Fibroblast of skin of left quadriceps (primary cell): ENCODE measurements at places on chromosomes 16 and 17.

DNA sequence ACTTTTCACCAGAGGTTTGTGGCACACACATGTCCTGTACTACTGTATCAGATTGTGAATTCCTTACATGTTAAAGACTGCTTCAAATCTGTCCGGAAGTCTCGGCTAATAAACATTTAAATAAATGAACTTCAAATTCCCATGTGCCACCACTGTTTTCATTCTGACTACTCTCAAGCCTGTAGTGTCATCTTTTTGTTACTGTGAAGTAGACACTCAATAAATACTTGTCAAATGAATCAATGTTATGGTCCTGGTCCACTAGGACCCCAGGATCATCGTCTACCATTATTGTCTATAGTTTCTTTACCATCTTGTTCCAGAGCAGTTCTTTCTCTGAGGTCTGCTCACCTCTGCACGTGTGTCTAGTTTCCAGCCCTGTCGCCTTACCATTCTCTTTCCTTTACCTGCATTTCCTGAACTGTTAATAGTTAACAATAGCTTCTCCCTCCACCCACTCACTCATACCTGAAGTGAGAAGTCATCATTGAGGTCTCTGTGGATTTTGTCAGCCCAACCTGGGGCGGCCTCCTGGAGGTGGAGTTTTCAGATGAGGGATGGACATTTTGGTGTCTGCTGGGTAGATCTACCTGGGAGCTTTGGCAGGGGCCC lies 333.0 kb downstream of the SEC14L1 start:
- no peak for DNase-seq

- DNase-seq, result peak; percentile 83
These were observed 126.1 kb downstream of the SEC14L1 start for GRCh38 chr17:77266891-77267341.

- no peak for DNase-seq
These were observed 136.6 kb downstream of the COPRS start for GRCh38 chr17:31722251-31723056.

DNA sequence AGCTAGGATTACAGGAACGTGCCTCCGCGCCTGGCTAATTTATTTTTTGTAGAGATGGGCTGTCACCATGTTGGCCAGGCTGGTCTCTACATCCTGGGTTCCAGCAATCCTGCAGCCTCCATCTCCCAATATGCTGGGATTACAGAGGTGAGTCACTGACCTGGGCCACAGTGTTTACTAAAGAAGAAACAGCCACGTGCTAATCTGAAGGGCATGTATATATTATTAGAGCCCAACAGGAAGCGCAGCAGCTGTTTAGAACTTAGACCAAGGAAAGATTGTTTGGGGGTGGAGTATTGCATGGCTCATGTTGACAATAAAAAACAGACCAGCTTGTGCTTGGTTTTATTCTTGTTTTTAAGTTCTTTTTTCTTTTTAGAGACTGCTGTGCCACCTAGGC lies 60.2 kb downstream of the HAPSTR1 start:
- peak; percentile 14 for DNase-seq

DNA sequence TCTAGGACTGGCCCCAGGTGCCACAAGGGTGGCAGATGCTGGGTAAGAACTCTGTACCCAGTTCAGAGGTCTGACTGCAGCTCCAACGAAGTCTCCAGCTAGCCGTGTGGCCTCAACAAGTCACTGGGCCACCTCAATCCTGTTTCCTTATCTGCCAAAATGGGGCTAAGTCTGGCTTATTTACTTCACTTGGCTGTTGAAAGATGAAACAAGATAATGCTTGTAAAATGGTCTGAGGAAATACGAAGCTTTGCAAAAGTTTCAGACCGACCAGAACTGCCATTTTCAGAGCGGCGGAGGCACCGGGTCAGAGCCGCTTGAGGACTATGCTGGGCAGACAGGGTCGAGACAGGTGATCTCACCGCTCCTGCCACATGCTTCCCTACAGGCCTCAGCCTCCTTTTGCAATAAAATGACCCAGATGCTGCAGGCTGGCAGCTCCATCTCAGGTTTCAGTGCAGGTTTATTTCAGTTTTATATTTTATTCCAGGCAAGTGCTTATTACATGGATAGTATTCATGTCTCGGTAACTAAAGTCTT lies 17.2 kb downstream of the MNT start:
- no peak for DNase-seq

DNA sequence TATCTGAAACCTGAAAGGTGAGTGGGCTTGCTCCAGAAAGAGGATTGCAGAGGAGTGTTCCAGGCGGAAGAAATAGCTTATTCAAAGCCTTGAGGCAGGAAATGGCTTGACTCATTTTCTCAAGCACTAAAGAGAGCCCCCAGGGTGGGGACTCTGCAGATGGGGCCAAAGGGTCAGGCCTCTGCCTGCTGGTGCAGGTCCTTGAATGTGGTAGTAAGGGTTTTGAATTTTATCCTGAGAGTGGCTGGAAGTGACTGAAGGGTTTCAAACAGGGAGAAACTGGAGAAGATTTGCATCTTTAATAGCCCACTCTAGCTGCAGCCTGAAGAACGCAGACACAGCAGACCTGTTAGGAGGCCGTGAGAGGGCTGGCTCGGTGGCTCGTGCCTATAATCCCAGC lies 144.4 kb downstream of the CCT6B start:
- DNase-seq, result no peak

DNA sequence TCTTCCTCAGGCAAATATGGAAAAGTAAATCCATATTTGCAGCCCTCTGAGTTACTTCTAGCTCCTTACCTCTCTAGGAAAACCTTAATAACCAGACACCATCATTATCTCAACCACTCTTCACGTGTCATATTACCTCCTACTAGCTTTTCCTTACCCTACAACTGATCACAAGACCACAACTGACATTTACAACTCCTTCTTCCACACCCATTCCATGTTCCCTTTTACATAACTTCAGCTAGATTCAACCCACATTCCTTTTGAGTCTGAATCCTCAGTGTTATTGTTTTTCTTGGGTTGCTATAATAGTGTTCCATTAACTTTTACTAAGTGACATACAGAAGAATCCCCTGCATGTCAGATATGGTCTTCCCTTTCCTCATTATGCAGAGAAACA lies 4.7 kb upstream of the OR1E2 start:
- no peak for DNase-seq

GRCh38 chr16:86389566-86390328 lies 120.6 kb upstream of the FOXF1 start:
- DNase-seq, result no peak

GRCh38 chr17:61837175-61838051 lies 25.9 kb downstream of the BRIP1 start:
- DNase-seq, result peak; percentile 42

- DNase-seq, result no peak
These were observed 8.0 kb upstream of the IL32 start for GRCh38 chr16:3057181-3058138.

DNA sequence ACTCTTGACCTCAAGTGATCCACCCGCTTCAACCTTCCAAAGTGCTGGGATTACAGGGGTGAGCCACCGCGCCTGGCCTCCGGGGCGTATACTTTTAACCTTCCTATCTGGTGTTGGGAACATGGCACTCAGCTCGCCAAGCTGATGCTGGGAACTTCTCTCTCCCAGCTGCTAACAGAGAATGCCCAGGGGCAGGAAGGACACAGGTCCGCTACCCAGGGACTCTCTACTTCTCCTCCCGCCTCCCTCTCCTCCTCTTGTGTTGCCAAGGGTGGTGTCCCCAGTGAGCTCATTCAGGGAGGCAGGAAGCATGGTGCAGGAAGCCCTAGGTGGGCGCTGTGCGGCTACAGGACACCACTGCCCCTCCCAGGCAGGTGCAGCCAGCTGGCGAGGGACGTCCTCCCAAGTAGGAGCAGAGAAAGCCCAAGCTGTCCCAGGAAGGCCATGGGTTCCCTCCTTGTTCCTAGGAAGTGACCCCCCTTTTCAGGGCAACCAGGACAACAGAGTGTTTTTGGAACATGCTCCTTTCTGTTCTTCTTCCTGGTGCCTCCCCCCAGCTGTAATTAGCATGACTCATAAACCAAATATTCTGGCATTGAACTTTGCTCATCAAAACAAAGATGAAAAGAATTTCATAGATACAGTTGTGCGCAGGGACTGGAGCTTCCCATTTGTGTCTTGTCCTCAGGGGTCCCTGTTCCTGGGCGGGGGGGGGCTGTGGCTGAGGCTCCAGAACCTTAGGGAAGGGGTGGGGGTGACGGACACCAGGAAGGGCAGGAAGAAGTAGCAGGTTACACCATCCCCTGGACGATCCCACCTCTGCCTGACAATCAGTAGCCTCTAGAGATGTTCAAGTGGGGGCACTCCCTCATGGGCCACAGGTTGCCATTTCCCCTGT lies 2.7 kb downstream of the C1QTNF1 start:
- DNase-seq, result no peak

- no peak for DNase-seq
These were observed 69.9 kb upstream of the NFAT5 start for GRCh38 chr16:69495821-69496220.

- no peak for DNase-seq
These were observed 104.3 kb upstream of the HLF start for GRCh38 chr17:55160501-55160900.

DNA sequence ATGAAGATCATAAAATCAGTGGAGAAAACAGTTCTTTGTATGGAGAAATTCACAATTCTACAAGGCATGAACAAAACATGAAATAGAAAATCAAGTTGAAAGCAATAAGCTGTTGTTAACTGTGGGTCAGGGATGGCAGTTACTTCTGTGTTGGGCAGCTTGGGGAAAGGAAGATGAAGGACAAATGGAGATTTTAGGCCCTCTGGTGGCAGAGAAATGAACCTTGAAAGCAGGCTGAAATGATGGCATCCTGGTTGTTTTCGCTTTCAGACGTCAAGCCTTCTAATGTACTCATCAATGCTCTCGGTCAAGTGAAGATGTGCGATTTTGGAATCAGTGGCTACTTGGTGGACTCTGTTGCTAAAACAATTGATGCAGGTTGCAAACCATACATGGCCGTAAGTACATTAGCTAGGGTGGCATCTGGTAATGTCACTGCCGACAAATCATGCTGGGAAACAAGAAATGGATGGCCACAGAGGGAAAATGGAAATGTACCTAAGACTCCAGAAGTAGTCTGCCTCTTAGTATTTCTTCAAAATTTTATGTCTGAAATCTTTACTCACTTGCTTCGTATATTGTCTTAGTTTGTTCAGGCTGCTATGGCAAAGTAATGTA lies 108.9 kb downstream of the MAP2K6 start:
- DNase-seq, result peak; percentile 23

DNA sequence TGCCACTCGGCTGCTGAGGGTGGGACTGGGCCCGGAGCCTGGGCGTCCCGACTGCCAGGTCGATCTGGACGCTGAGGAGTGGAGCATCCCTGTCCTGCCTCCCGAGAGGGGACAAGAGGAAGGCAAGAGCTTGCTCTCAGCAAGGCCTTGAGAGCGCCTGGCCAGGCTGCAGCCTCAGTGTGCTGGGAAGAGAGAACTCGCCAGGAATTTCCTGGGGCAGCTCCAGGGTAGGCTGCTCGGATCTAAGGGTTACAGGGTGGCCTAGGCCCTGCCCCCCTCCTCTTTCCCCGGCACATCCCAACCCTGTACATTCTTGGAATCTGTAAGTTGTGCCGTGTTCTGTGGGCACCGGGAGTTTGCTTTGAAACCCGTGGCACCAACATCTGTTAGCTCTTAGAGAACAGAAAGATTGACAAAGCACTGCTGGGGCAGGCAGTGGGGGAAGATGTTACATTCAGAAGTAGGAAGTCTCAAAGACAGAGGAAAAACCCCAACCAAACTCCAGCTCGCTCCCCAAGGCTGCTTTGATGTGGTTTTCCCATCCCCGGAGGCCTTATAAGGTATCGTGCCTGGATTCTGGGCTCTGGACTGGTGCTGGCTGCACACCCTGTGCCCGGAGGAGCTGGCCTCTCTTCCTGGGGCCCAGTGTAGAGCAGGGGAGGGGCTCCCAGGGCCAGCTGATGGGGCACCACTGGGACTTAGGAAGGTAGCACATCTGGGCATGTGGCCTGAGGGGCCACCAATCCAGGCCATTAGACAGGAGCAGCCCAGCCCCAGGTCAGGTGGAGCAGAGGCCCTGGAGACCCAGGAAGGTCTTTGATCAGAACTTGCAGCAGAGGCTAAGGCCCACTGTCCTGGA lies 55.2 kb downstream of the NKD1 start:
- peak; percentile 66 for DNase-seq

- no peak for DNase-seq
These were observed 5.4 kb downstream of the WDR81 start for GRCh38 chr17:1729966-1730325.

- no peak for DNase-seq
These were observed 35.0 kb downstream of the ENGASE start for GRCh38 chr17:79109584-79109983.

DNA sequence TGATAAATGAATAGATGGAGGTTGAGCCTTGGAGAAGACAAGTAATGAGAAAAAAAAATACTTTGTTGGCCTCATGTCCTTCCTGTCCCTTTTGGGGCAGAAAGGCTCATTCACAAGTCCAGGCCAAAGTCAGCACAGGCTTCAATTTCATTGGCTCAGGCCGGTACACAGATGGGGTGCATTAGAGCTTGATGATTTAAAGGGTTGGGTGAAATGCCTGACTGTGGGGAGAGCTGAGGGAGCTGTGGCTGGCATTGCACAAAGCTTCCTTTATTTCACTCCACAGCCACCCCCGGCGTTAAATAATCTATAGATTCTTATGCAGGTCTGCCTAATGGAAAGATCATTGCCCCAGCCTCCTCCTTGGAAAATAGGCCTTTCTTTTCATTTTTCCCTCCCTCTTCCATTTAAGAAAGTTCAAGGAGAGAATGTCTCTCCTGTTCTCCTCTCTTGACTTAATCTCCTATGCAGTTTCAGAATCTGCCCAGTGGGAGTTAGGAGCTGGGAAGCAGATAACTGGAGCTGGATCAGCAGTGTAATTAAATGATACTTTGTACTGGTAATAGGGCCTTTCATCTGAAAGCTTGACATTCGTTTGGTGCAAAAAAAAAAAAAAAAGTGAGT lies 24.4 kb downstream of the YPEL2 start:
- DNase-seq, result no peak

DNA sequence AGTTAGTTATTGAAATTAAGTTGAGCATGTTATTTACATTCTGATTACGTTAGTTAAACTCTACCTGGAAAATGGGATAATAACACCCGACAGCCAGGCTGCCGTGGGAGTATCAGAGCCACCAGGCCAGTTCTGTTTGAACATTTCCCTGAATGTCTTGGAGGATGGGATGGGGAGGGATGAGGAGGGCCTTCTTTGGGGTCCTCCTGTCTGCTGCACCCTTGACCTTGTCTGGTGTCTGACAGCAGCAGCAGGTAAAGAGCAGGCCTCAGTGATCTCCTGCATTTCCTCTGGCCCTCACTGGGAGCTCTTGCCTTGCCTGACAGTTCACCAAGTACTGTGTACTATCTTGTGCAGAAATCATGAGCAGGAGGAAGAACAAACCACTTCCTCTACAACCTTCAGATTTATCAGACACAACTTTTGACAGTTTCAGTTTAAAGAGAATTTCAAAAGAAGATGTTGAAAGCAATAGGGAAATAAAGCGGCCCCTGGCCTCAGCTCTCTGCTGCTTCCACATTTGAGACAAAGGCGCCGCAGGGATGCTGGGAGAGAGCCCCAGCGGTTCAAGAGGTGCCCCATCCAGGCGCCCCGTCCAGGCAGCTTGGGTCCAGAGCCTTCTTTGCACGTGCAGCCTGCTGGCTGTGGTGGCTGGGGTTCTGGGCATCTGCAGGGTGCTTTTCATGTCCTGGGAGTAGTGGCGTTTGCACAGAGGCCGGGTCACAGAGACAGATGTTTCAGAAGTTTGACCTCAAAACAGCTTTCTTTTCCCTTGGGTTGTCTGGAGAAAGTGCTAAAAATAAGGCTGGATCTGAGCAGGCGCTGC lies 25.3 kb downstream of the CMIP start:
- DNase-seq, result no peak
